ENCODE measurements at places on chromosomes 2 and 18.
A peak's percentile ranks its signal among the peaks of the same experiment; 100 is the strongest.

DNA sequence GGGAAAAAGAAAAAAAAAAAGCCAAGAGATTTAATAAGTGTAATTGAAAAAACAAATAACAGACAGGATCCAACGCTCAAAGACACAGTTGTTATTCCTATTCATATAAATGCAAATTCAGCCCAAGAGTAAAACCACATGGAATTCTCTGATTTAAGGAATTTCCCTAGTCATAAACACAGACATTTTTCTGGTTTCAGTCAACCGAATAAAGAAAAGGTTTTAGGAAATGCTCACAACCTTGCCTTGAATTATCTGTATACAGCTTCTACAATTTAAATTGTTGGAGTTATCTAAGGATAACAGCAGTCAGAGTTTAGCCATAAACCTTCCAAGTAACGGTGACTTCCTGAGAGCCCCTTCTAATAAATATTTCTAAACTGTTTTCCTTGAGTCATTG lies 122.7 kb downstream of the VWC2L start:
- no peak for ATAC-seq

DNA sequence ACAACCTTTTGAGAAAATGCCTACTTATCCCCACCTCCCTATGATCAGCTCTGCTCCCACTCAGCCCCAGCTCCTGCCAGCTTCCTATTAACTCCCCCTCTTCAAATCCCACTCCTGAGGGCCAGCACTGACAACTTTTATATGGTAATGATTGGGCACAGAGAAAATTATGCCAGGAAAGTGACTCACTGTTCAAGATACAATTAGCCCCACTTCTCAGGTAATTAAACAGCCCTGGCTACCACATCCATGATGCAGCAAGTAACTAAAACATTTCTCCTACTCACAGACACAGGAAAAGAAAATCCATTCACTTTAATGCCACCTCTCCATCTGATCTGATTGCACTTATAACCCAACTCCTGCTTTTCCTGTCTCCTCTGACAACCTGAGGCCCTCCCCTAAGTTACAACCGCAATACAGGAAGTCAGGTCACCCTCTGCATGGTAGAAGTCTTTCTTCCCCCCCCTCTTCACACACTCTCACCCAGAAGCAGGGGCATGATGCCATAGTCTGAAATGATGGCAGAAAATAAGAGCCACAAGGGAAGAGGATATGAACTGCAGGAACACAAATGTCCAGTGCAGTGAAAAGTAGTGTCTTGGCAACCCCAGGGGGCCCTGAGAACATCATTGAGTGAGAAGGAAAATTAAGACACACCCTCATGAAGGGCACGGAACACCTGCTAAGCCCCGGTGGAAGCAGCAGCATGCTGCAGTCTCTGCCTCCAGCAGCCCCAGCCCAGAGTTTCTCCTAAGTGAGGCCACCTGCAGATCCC lies 54.4 kb downstream of the STK39 start:
- ATAC-seq: peak; percentile 63

- peak; percentile 89 for ATAC-seq
Observed at GRCh38 chr18:24491927-24492834, 31.7 kb downstream of the HRH4 start.

DNA sequence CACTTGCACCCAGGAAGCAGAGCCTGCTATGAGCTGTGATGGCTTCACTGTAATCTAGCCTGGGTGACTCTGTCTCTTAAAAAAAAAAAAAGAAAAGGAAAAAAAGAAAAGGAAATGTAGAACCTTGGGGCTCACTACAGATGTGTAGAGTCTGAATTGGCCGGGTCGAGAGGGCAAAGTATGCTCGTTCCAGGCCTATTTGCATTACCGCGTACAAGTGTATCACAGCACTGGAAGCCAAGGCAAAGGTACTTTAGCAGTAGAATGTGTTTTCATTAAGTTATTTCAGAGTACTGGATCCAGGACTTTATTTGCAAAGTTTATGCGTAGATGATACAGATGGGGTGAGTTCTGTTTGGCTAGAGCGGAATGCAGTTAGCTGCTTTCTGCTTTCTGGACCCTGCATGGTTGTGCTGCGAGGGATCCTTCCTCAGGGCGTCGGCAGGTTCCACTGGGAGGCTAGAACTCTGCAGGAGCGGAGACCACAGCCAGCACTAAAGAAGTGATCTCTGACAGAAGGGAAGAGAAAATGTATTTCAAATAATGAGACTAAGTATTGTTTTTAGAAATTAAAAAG lies 51.8 kb downstream of the LDLRAD4 start:
- no peak for ATAC-seq

GRCh38 chr18:37322492-37323035 lies 243.0 kb downstream of the CELF4 start:
- ATAC-seq: no peak

- ATAC-seq: no peak
Observed at GRCh38 chr2:75499534-75499933, 61.2 kb downstream of the EVA1A start.

DNA sequence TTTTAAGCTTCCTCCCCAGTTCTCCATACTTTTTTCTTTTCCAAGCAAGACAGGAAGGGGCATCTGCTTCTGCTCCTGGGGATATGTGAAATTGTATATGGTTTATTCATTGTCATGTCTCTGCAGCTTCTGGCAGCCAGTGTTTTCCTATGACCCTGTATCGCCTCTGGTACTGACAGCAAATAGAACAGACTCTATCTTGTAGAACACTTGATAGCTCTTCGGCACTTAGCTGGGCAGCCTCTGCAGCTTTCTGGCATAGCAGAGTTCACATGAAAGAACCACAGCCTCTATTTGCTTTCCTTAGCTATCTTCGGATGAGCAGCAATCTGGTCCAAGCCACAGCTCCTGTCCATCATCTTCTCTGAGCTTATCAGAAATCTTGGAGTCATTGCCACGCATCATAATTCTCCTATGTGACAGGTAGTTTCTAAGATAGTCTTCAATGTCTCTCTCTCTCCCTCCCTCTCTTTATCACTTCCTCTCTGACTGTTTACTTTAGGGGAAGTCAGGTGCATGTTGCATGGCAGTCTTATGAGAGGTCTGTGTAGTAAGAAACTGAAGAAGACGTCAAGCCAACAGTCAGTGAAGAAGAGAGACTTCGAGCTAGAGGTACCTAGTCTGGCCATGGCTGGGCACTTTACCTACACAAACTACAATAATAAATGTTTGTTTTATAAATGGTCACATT lies 627.7 kb upstream of the CDH2 start:
- ATAC-seq: no peak

- ATAC-seq: no peak
Observed at GRCh38 chr18:54247511-54248175, 21.7 kb upstream of the POLI start.

GRCh38 chr2:144824306-144825080 lies 304.6 kb upstream of the ZEB2 start:
- ATAC-seq: no peak

GRCh38 chr2:70565039-70565731 lies 11.6 kb upstream of the TGFA start:
- no peak for ATAC-seq

GRCh38 chr18:77648411-77648810 lies 398.8 kb downstream of the GALR1 start:
- ATAC-seq: no peak

- no peak for ATAC-seq
Observed at GRCh38 chr2:172977270-172978062, 98.2 kb upstream of the MAP3K20 start.

DNA sequence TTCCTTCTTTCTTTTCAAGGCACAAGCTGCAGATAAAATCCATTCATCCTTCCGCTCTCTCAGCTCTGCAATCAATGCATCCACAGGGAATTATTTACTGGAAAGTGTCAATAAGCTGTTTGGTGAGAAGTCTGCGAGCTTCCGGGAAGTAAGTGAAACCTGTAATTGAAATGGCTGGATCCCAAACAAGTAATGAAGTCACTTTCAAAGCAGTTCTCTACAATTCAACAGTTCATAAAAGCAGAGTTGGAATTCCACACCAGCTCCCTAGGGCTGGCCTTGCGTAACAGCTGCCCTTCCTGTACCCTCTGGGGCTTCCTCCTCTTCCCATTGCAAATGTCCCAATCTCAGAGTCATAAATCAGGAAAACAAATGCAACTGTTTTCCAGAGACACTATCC lies 9.6 kb downstream of the SERPINB2 start:
- ATAC-seq: no peak

DNA sequence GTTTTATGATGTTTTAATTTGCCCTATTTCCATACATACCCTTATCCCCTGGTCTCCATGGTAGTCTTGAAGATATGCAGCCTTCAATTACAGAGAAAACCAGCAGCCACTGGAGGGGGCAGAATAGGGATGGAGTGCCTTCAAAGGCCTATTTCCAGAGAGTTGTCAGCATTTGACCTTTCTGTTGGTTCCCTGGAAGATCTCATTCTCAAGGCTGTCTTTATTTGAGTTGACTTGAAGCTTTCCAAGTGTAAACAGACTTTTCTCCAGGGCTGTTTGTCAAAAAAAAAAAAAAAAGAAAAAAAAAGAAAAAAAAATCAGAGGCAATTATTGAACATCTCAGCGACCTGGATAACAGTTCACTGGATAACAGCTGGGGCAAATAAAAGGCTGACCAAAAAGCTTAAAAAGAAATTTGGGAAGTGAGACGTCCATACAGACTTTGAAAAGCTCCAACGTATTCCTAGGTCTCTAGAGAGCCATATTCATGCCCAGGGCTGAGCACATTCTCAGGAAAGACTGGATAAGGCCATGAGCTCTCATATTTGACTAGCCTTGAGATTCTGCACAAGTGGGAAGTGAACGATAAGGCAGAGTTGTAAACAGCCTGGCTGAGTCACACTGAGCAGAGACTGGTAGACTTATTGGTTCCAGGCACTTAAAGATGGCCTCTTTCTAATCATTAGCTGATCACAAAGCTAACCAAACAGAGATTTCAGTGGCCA lies 126.6 kb downstream of the VAPA start:
- no peak for ATAC-seq

- no peak for ATAC-seq
Observed at GRCh38 chr2:186382932-186383331, 103.1 kb upstream of the ZC3H15 start.

DNA sequence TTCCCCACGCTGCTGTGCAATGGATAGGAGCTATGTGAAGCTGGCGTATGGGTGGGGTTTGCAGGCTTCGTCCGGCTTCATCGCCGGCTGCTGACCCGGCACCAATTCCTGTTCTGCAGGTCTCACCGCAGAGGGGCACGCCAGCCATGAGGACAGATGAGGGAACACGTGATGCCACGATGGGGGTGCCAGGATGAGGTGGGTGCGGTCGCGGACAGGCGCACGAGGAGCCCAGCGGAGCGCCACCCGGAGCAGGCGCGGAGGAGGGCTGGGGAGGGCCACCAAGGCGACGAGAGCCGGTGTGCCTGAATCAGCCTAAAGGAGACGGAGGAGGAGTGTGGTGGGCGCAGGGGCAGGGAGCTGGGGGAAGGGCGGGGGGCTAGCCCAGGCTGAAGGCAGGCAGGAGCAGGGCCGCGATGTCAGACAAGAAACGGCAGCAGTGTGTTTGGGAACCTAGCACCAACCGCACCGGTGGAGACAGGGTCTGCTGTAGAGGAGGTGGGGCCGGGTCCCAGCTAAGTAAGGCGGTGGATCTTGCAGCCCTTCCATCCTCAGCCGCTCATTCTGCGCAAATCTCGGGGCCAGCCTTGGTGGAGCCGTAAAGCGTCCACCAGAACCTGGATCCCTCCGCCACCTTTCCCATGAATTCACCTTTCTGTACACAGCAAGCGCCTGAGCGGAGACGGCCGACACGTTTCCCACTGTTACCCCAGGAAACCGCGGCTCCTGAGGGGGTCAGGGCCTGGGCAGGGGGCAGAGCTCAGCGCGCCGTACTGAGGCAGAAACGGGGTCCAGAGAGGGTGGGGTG lies 17.0 kb upstream of the CD8A start:
- peak; percentile 69 for ATAC-seq

GRCh38 chr2:229043681-229044080 lies 227.4 kb downstream of the PID1 start:
- ATAC-seq: no peak

GRCh38 chr2:240498171-240498957 lies 59.4 kb downstream of the ANKMY1 start:
- ATAC-seq: no peak

DNA sequence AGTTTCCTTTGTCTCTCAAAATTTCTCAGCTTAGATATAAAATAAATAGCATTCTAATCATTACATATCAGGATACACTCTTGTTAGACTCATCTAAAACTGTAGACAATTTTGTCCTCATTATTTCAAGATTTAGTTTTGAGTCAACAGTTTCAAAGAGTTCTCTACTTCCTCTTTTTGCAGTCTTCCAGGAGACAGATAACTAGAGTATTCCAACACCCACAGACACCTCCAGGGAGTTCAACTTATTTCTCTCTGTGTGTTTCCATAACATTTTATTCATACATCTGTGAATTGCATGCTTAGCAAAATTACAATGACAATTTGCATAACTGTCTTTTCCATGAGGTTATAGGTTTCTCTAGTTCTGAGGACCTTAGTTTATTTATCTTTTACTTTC lies 166.6 kb upstream of the HNMT start:
- ATAC-seq: no peak

GRCh38 chr2:109058191-109058632 lies 69.2 kb upstream of the EDAR start:
- no peak for ATAC-seq

DNA sequence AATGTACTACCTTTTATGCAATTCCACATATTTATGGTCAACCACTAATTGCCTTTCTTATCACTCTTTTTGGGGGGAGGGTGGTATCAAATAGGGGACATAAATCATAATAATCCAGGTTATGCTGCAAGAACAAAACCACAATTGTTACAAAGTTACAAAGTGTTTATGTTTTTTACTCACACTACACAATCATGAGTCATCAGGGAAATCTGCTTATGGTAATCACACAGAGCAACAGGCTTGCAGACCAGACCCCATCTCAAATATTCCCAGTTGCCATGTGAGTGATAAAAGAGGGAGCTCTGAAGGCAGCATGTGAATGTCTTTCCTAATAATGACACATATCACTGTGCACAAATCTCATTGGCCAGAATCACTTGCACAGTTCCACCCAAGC lies 304.7 kb upstream of the TMEFF2 start:
- ATAC-seq: no peak

- no peak for ATAC-seq
Observed at GRCh38 chr2:98923244-98923940, 12.6 kb downstream of the CRACDL start.

DNA sequence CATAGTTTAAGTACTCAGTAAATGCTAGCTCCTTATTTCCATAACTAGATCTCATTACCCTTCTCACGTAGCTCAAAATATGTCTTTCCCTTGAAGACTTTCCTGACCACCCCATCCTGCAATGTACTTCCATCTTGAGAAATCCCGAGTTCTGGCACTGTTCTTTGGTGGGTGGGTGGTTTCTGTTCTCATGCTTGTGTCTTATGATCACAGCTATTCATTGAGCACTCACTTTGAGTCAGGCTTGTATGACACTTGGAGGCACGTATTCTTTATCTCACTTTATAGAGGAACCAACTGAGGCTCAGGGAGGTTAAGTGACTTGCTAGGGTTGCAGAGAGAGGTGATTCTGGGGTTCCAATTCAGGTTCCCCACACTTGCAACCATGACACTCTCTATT lies 9.0 kb upstream of the CLIP4 start:
- ATAC-seq: no peak

GRCh38 chr2:71877636-71878035 lies 270.0 kb downstream of the CYP26B1 start:
- ATAC-seq: no peak

- ATAC-seq: no peak
Observed at GRCh38 chr2:239360421-239361310, 40.2 kb downstream of the HDAC4 start.
